ENCODE measurements at places on chromosomes 4 and X.

DNA sequence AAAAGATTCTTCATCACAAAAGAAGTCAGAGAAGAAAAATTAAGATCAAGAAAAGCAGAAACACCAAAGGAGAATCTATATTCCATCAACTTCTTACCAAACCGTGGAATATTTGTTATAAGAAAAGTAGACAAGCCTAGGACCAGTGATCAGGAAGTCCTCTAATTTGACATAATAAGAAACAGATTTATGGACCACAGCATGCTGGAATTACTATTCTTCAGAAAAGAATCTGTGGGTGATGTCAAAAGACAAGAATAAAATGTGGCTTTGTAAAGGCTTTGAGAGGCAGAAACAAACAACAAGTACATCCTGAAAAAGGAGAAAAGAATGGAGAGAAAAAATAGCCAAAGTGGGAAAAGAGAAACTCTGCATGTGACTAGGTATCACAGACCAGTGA is 123.3 kb downstream of the SLC10A7 start:
- no peak for DNase-seq

GRCh38 chr4:7785017-7785416 is 154.6 kb downstream of the AFAP1 start:
- DNase-seq, result no peak

DNA sequence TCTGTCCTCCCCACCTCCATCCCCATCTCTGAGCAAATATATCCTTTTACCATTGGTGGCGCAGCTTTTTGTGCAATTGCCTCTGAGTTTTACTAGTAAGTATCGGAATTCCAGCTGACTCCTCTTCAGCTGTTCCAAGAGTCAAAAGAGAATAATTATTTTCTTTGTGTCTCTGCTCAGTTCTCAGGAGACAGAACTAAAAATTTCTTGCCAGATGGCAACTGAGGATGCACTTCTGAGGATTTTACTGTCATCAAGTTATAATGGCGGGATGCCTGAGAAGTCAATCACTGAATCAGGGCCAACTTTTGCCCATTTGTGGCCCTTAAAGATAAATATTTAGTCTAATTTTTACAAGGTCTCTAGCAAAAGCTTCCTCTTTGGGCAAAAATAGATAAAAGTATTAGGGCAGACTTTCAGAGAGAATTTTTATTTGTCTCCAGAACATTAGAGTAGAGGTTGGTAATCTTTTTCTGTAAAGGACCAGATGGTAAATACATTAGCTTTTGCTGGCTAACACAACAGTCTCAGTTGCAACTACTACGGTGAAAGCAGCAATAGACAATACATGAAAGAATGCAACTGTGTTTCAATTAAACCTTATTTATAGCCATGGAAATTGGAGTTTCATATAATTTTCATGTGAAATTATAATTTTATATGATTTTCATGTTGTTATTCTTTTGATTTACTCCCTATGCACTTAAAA is 15.6 kb upstream of the ADGRA3 start:
- no peak for DNase-seq

- DNase-seq, result no peak
Measured at GRCh38 chr4:76708971-76709771, 188.8 kb downstream of the SOWAHB start.

GRCh38 chrX:108088511-108088910 is 2.8 kb downstream of the PSMD10 start:
- DNase-seq, result no peak

DNA sequence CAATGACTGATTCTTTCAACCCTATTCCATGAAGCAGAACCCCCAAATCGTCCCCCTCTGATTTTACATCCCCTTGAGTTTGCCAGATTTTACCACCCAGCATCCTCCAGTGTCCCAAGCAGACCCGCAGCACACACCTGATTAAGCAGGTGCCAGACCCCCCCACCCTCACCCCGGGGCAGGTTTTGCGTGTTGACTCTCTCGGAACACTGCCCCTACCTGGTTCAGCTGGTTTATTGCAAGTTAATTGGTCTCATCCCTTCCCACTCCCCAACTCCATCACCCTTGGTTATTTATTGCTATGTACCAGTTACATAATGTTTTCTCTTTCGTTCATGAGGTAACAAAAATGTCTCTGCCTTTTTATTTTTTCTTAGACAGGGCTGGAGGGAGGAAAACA is 258.4 kb downstream of the BCOR start:
- DNase-seq, result no peak

- peak; percentile 80 for DNase-seq
Measured at GRCh38 chrX:12946838-12947544, 27.9 kb upstream of the TMSB4X start.

DNA sequence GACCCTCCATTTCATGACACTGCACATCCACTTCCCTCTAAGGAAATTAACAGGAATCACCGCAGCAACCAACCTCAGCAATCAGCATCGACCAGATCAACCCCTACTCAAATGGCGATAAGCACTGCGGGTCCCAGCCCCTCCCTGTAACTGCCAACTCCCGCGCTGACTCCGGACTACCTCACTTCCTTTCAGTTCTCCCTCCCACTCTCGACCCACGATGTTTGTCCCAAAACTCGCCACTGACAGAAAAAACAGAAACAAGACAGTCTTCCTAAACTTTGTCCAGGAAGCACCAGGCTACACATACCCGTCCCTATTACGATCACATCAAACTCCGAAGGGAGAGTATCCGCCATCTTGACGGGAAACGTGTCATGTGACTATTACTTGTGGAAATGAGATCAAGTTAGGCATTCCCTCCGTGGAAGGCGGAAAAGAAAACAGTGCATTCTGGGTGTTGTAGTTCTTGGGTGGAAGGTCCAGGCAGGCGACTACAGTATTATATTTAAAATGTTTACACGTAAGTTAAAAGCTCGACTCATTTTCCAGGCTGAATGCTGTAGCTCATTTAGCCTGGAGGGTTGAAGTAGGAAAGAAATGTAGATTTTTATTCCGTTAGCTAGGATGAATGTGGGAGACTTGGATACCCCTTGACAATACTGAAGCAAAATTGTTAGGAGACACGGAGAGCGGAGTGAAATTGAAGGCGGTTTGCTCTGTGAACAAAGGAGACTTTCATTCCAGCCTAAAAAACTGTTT is at the start of gene CHM:
Gene CHM, minus strand, starts transcription at position 385 of the 762 bp plus-strand sequence. Its CDS starts 26 bp downstream, at position 359.
- DNase-seq, result peak; percentile 89

GRCh38 chr4:73606465-73606974 is 13.7 kb downstream of the RASSF6 start:
- peak; percentile 92 for DNase-seq

DNA sequence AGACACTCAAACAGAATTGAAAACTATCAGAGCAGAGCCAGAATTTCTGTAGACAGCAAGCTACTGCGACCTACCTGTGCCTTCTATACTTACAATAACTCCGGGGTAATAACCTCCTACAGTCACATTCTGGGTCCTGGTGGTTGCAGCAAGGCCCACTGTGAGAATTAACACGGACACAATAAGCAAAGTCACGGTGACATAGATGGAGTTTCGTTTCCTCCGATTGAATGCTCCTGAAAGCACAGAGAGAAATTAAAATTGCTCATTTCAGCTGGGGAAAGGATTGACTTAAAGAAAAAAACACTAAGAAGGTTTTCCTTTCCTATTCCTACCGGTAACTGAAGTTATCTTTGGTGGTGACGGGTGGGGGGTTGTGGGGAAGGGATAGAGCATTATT is 7.0 kb downstream of the TMEM255A start:
- DNase-seq, result no peak

DNA sequence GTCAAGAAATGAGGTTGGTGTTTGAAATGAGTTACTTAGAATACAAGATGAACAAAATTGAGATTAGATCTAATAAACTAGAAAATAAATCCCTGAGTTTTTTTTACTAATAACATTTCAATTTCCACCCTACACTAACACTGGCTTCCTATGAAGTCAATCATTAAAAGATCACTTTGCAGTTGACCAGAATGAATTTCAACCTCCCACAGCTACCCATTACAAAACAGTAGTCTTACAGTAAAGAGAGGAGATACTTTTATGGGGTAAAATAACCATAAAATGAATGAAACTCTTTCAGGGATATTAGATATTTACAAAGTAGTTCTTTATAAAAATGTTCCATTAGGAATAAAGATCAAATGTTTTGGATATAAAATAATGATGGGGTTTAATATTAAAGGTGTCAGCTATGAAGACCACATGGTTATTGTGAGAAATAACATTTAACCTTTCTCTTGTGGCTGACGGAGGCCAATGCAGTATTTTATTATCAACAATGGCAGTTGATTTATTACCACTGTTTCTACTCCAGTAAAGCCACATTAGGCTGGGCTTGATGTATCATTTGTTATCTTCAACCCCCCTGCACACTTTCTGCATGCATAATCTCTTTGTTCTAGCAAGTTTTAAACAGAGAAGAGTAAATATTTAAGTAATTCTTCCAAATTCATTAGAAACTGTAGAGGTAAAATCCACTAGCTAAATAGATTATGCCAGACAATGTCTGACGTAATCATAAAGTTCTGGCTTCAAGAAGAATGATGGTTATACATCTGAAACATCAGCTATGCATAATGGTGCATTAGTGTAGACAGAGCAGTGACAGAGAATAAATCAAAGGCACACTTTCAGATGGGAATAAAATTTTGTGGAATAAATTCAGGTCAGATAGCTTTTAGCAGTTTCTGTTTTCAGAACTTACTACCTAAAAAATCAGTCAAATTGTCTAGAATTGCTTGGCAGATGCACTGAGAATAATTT is 516.6 kb downstream of the PCDH18 start:
- no peak for DNase-seq

GRCh38 chrX:56788229-56788628 is 59.2 kb downstream of the NBDY start:
- DNase-seq, result no peak
